ENCODE measurements at places on chromosomes 6 and 20.
A peak's percentile ranks its signal among the peaks of the same experiment; 100 is the strongest.

GRCh38 chr6:106411056-106411455 is 50.5 kb downstream of the CRYBG1 start:
- DNase-seq = no peak

DNA sequence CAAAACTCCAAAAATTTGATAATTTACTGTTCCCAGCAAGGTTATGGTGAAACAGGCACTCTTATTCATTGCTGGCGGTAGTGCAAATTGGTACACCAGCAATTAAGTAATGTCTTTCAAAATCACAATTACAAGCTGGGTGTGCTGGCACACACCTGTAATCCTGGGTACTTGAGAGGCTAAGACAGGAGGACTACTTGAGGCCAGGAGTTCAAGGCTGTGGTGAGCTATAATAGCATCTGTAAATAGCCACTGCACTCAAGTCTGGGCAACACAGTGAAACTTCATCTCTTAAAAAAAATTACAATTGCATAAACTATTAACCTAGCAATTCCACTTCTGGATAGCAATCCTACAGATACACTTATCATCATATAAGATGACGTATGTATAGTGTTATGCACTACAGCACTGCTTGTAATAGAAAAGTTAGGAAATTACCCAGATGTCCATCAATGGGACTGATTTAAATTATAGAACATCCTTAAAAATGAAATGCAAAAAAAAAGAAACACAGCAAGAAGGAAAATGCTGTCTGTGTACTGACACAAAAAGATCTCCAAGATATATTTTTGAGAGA is 31.4 kb downstream of the NCOA6 start:
- DNase-seq = no peak

DNA sequence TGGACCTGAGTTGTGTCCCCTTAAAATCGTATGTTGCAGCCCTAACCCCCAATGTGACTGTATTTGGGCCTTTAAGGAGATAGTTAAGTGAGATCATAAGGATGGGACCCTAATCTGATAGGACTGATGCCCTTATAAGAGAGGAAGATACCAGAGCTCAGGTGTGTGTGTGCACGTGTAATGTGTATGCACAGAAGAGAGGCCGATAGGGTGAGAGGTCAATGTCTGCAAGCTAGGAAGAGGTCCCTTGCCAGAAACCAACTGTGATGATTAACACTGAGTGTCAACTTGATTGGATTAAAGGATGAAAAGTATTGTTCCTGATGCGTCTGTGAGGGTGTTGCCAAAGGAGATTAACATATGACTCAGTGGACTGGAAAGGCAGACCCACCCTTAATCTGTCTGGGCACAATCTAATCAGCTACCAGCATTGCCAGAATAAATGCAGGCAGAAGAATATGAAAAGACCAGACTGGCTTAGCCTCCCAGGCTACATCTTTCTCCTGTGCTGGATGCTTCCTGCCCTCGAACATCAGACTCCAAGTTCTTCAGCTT is 299.8 kb downstream of the LRFN2 start:
- no peak for DNase-seq

GRCh38 chr20:822651-823573 is 10.6 kb upstream of the FAM110A start:
- DNase-seq = no peak

- DNase-seq = no peak
These were observed 96.2 kb downstream of the TTLL2 start for GRCh38 chr6:167420858-167421766.

GRCh38 chr20:45919542-45920399 is 7.8 kb upstream of the PLTP start:
- DNase-seq = peak; percentile 90

GRCh38 chr6:93727447-93727846 is 308.1 kb upstream of the EPHA7 start:
- DNase-seq = no peak

DNA sequence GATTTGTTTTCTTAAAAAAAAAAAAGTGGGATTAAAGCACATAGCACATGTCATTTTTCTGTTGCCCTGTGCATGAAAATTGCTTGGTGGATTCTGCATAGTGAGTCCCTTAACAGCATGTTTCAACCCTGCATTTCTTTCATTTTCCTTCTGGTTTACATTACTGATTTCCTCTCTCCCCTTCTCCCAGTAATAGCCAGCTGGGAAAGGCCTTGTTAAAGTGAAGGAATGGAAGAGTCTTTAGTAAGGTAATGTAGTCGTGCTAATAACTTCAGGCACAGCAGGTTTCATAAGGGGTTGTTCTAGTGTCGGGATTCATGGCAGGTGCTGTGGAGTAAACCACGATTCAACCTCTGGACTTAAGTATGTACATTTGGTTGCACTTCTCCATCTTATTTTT is 202.4 kb downstream of the FARS2 start:
- DNase-seq = no peak

DNA sequence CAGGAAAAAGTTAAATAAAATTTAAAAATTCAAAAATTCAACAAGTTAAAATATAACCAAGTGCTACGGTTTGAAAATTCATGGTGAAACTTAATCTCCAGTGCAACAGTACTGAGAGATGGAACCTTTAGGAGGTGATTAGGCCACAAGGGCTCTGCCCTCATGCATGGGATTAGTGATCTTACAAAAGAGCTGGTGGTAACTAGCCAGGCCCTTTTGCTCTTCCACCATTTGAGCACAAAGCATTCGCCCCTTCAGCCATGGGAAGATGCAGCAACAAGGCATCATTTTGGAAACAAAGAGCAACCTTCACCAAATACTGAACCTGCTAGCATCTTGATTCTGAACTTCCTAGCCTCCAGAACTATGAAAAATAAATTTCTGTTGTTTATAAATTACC is 80.9 kb downstream of the RNGTT start:
- no peak for DNase-seq

GRCh38 chr6:92460133-92460532 is 959.2 kb downstream of the EPHA7 start:
- no peak for DNase-seq

DNA sequence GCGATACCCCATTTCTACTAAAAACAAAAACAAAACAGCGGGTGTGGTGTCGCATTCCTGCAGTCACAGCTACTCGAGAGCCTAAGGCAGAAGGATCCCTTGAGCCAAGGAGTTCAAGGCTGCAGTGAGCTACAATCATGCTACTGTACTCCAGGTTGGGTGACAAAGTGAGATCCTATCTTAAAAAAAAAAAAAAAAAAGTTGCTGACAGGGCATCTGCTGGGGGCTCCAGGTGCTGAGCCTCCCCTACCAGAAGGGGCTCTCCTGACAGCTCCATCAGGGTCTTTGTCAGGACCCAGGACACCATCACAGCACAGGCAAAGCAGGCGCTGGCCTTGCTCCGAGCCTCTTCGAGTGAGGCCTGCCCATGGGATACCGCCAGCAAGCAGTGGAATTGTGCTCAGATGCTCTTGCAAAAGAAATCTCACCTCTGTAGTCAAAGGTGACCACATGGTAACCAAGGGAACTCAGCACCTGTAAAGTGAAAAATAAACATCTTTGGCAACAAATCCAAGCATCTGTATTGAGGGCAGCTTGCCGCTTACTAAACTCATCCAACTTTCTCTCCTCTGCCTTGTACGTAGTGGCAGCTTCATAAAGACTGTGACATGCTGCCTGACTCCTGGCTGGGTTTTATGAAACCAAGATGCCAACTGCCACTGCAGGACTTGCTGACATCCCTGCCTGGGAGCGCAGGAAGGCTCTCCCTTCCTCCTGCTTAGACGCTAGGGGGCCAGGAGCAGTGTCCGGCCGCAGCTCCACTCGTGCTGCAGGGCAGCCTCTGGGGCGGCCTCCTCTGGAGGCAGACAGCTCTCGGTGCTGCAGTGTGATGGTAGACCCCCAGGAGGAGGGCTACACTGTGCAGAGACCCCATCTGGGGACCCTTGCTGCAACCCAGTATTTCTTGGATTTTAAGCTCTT is 66.9 kb downstream of the PYGB start:
- DNase-seq = no peak

GRCh38 chr20:15380770-15381169 is 1043.4 kb upstream of the FLRT3 start:
- DNase-seq = no peak

- no peak for DNase-seq
These were observed 39.1 kb upstream of the AKIRIN2 start for GRCh38 chr6:87741001-87741650.

GRCh38 chr6:138857775-138858174 is 61.9 kb downstream of the ECT2L start:
- DNase-seq = no peak

DNA sequence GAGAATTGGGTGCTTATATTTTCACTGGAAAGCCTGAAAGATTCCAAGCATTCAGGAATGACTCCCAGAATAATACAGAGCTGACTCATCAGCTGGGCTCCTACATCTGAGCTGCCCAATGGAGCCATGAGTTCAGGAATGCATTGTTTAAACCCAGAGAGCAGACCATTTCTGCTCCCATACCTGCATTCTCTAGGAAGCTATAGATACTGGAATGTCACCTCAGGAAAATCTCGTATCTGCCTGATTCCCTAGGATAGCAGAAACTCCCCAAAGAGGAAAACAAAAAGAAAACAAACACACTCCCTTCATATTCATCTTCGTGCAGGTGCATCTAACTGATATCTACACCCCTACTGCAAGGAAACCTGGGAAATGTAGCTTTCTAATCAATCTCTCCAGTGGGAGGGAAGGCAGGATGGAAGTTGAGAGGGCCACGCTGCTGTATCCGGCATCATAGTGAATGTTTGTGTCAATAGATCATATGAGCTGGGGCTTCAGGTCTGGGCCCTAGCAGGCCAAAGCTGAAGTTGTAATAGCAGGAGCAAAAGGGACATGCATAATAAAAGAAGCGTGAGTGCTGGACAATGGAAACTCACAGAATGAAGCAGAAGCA is 8.2 kb upstream of the SLC2A12 start:
- DNase-seq = peak; percentile 75

DNA sequence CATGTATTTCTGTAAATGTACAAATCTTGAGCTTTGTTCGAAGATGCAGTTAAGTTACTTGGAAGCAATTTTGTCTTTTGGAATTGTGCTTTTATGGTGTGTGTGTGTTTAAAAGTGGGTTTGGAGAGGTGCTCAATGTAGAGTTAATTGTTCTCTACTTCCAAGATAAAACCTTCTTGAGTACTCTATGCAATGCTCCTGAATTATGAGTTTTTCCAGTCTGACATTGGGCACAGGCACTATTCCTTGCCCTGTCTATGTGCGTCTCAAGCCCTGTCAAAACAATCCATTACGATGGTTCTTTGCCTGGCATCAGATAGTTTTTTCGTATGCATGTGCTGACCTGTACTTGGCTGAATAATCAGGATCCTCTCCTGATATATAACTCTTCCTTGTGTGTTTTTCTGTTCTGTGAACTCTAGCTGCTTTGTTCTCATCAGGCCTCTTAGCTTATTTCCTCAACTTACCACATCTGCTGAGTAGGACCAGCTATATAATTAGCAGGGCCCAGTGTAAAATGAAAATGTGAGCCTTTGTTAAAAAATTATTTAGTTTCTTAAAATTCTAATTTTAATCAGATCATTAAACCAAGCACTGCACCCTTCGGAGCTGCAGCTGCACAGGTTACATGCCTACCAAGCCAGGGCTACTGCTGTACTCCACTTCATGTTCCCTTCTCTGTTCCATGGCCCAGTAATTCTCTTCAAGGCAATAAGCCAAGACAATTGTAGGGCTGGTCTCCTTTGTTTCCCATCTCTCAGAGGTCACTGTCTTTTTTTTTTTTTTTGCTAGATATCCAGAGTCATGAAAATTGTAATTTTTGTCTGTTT is 160.1 kb downstream of the ZFAND3 start:
- no peak for DNase-seq

DNA sequence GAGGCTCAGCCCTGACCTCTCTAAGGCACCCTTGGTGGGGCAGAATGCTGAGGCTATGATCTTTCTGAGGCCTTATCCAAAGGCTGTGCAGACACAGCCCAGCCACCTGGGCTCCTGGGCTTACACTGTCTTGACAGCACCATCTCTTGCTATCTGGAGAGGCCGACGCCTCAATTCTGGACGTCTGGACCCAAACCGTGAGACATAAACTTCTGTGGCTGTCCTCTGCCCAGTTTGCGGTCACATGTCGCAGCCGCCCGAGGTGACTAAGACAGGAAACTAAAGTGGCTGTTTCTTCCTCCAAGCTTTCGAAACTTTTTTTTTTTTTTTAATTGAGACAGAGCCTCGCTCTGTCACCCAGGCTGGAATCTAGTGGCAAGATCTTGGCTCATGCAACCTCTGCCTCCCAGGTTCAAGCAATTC is 49.3 kb downstream of the PRR18 start:
- peak; percentile 5 for DNase-seq

GRCh38 chr20:33838035-33838864 is 27.1 kb downstream of the CHMP4B start:
- DNase-seq = no peak

DNA sequence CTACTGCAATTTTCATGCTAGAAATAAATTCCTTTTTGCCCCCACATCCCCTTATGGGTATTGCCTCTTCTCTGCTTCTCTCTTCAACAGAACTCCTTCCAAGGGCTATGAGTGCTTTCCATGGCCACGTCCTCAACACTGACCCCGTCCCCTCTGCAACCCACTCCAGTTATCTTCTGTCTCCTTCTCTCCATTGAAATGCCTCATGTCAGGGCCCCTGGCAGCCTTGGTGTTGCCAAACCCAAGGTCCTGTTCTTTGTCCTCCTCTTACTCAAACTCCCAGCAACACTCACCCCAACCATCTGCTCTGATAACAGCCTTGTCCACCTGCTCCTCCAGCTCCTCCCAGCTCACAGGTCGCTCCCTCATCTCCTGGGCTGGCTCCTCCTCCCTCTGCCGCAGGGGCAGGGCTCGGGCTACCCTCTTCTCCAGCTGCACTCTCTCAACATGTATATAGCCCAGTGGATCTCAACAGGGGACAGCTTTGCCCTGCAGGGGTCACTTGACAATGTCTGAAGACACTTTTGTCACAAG is 196.1 kb upstream of the QKI start:
- no peak for DNase-seq

DNA sequence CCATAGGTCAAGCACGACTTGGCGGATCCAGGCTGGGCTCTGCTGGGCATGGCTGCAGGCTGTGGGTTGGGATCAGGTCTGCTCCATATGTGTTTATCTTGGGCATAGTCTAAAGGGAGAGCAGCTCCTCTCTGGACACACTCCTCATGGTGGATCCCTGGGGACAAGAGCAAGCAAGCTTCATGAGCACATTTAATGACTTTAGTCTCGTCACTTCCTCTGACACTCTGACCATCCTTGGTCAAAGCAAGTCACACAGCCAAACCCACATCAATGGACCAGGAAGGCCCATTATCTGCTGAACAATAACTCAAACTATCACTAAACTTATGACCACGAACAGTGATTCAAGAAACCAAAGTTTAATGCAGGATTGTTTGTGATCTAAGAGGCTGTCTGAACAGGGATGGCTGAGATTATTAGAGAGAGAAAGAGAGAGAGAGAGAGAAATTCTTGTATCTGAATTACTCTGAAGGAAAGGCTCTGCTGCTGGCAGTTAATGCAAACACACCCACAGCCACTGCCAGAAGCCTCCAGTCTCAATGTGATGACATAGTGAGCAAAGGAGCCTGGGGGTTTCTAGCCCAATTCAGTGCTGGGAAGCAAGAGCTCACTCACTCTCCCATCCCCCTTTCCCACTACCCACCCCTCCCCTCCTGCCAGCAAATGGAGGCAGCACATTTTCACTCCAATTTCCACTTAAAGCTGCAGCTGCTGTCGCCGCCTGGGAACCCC is 490.2 kb upstream of the SULF2 start:
- peak; percentile 14 for DNase-seq

- DNase-seq = peak; percentile 59
These were observed 41.5 kb downstream of the SH3BGRL2 start for GRCh38 chr6:79672631-79673111.

GRCh38 chr6:130041594-130041993 is 23.2 kb downstream of the L3MBTL3 start:
- DNase-seq = no peak

- DNase-seq = no peak
These were observed 636 bp downstream of the SRF start for GRCh38 chr6:43171707-43172103.

Measured in astrocyte of the spinal cord (primary cell).